ENCODE measurements at places on chromosomes 5 and 9.

DNA sequence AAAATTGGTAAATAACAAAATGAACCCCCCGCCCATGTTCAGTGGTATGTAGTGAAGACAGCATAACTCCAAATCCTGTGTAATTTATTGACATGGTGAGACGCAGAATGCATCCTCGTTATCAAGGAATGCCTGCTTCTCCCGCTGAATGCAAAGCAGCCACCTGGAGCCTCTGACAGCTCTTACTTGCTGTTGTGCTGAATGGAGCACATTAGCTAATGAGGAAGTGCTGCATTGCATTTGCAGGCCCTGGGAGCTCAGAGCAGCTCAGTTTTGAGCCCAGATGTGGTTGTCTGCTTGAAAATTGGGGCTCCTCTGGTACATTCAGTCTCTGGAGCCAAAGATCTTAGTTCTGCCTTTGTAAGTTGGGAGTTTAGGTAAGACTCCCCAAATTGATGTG is 28.9 kb downstream of the PLAC8L1 start:
- DNase-seq: no peak

DNA sequence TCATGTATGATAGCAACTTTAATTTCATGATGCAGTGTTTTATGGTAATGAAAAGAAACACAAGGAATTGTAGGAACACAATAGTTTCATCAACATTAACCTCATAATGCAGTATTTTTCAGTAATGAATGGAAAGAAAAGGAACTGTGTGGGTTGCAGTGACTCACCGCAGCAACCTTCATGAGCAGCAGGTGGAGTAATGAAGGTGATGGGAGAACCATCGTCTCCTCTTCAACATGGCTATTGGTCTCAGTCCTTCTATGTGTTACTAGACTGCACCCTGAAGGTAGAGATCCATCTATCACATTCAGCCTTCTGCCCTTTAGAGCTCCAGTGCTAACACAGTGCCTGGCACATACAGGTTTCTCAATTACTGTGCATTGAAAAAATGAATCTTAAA is 58.0 kb downstream of the TMEM215 start:
- no peak for DNase-seq

DNA sequence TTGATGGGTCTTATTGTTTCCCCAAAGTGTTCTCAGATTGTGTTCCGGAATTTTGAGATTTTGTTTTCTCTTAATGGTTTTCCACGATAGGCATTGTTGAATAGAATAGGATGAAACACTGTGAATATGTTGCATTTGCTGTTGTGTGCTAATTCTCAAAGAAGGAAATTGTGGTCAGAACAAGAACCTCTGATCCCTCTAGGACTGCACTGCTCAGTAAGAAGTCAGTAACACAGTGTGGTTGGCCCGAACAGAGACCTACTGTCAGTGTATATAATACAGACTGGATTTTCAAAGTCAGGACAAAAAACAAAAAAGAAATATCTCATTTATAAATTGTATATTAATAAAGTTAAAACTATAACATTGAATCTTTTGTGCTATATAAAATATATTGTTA is 494.8 kb downstream of the MAT2B start:
- no peak for DNase-seq

GRCh38 chr9:83583151-83584014 is 39.6 kb upstream of the IDNK start:
- peak; percentile 18 for DNase-seq

DNA sequence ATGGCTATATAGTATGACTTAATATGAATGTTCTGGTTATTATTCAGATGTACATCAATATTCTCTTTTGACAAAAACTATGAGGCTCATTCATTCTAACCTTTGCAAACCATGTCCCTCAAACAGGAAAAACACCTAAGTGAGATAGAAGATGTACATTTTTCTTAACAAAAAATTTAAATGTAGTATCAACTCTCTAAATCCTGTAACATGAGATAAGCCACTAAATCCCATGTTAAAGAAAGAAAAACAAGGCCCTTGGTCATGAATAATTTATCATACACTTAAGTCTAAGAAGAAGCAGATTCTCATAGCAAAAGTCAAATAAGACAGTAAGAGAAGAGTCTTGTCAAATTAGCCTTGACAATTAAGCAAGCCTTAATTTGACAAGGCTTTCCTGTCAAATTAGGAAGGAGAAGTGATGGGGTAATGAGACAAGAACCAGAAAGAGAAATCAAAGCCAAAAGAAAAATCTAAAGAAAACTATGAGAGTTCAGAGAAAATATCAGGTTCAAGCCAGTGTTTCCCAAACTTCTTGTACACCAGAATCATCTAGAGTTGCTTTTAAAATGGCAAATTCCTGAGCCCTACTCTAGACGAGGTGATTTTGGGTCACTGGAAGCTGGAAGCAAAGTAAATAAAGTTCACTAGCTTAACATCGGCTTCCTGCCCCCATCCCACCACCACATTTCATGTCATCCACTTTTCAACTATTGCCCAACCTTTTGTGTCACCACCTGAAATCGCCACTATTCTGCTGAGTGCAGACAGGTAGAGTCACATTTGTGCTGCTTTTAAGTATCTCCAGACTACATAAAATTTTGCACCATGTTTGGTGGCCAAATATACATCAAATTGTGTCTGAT is 76.5 kb downstream of the NR6A1 start:
- no peak for DNase-seq

GRCh38 chr5:96963267-96963666 is 27.4 kb downstream of the LNPEP start:
- peak; percentile 16 for DNase-seq

DNA sequence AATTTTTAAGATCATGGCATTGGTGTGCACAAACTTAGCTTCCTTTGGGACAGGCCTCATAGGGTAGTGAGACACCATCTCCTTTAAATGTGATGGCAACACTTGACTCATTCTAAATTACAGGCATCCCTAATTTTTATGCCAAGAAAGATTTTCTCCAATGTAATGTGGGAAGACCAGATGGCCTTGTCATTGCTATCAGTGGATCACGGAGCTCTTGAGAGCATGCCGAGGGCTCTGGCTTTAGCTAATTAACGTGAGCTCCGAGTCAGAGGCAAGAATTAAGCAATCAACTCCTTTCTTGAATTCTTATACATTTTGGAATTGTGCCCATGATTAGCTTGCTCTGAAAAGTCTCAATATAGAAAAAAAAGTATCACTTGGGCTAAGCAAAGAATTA is 215.8 kb downstream of the LRRC70 start:
- DNase-seq: no peak

GRCh38 chr5:17190242-17190778 is 27.1 kb upstream of the BASP1 start:
- peak; percentile 26 for DNase-seq

DNA sequence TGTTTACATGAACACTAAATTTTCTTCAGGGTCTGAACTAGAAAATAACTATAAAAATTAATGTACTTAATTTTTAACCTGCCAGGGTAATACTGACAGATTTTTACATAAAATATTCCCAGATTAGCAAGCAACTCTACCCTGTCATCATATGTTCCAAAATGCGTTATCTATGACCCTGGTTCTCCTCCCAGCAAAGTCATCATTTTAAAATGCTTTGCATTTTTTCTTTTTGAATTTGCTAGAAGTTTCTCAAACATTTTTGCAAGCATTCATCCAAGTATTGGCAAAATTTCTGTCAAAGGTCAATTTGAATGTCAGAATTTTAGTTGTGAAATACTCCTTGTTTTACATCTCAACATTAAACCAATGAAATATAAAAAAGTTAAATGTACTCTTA is 144.5 kb upstream of the FTMT start:
- no peak for DNase-seq

- DNase-seq: no peak
Observed at GRCh38 chr5:179272326-179273072, 72.8 kb downstream of the ADAMTS2 start.

DNA sequence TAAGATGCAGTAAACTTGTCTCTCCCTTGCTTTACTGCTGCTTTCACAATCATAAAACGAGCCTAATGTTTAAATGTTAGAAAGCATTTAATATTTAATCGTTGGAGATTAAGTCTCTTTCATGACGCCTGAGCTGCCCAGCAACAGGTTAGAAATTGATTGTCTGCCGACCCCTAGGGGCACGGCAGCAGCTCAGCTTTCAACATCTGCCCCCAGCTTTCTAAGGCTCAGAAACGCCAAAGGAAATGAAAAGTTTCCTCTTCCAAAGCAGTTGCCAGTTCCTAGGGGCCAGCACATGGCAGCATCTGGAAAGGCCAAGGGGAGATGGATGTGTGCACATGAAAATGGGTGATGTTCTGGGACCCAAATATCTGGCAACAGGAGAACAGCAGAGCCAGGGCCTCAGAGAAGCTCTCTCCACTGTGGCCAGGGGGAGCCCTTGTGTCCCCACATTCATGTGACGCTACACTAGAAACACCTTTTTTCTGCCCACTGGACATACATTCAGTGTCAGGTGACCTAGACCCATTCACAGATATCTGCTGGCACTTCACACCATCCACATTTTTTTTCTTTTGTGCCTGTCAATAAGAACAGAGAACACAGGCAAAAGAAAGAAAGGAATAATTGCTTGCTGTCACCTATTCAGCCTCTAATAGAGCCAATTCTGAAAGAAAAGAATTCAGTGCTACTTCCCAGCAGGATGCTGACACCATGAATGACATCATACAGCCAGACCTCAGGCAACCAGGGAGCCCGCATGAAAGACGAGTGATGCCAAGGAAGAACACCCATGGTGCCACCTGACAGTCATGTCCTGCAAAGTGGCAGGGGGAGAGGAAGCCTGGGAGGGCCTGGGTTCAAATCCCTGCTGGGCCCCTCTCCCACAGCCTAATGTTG is 205.0 kb upstream of the TAS2R1 start:
- DNase-seq: no peak

DNA sequence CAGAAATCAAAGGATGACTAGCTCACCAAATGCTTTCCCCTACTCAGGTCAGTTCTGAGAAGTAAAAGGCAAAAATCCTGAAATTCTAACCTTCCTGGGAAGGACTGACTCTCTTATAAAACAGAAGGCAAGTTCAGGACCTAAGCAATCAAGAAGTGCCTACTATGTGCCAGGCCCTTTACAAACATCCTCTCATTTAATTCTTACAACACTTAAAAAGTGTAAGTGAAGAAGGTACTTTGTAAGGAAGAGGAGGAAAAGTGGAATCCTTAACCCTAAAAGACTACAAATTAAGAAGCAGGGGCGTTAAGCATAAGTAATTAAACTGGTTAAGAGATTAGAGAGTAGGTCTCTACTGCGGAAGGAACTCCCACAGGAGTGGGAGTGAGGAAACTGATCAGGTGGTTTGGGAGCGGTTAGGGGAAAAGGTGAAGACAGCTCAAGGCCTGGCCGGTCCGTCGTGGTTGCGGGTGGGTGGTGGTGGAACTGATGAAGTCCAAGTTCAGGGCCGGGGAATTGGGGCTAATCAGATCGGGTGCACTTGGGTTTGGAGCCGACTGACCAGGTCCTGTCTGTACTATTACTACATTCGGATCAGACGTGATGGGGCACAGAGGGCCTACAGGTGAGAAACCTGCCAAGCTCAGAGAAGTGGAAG is 839 bp downstream of the MED27 start:
- no peak for DNase-seq

- DNase-seq: no peak
Observed at GRCh38 chr9:7479300-7479699, 320.3 kb downstream of the DMAC1 start.

GRCh38 chr5:14068136-14068535 is 75.0 kb upstream of the TRIO start:
- DNase-seq: no peak

GRCh38 chr5:94849324-94849723 is 230.9 kb downstream of the SLF1 start:
- DNase-seq: no peak

- no peak for DNase-seq
Observed at GRCh38 chr5:21173526-21173925, 1185.5 kb upstream of the CDH18 start.

- DNase-seq: no peak
Observed at GRCh38 chr9:75120686-75121085, 32.4 kb downstream of the OSTF1 start.

- DNase-seq: no peak
Observed at GRCh38 chr5:178439493-178440180, 150.6 kb downstream of the COL23A1 start.

GRCh38 chr5:179163236-179164155 is 103.3 kb downstream of the ZNF354C start:
- DNase-seq: no peak

DNA sequence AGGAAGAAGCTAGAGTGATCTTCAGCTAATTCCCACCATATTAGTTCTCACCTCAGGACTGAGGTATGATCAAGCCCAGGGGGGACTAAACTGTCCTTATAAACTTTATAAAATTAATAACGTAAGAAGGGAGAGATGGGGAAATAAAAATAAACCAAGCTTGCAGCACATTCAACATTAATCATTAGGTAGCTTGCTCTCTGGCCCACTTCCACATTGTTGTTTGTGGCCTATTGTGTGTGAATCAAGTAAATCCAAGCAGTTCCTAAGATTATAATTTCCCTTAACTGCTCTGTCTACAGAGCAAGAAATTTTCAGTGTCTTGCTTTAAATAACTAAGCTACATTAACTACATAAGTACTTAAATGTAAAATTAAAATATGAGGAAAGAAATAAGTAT is 131.3 kb upstream of the ABCA1 start:
- no peak for DNase-seq

- no peak for DNase-seq
Observed at GRCh38 chr5:50694027-50694590, 27.7 kb downstream of the PARP8 start.

- no peak for DNase-seq
Observed at GRCh38 chr5:6135977-6136376, 242.4 kb downstream of the MED10 start.

DNA sequence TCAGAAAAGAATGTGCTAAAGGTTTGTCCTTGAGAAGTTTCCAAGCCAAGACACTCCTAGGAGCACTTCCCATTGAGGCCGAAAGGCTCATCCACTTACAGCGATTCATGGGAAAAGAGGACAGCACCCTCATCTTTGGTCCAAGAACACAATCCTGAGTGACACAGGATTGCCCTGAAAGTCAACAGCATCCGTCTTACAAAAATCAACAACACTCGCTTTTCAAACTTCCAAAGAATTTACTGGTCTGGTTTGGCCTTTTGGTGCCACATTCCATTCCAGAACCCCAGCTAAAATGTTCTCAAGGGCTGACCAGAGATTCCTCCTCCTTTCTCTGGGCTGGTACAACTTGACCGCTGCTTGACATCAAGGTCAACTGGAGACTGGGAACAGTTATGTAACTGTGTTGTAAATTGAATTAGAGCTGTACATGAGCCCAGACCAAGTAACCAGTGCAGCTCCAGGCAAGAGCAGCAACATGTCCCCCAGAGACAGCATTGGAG is 415.8 kb upstream of the PIK3R1 start:
- DNase-seq: no peak

DNA sequence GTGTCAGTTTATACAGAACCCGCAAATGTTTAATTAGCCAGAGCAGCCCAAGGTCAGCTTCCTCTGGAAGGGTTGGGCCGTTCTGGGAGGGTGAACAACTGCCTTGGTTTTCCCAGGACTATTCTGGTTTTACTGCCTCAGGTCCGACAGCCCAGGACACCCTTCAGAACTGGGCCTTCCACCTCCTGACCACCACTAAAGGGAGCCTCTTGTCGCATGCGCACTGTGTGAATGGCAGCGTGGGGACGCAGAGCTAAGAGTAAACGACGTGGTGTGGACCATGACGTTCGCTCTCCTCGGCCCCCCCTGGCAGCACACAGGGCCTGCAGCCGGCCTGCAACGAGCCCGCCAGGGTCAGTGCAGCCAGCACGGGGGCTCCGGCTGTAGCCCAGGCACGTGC is 214.9 kb downstream of the FANCC start:
- no peak for DNase-seq
